GM03348 (cell line): ENCODE measurements at places on chromosomes 5 and 9.

- no peak for DNase-seq
These were observed 25.8 kb downstream of the LPCAT1 start for GRCh38 chr5:1497795-1498622.

- no peak for DNase-seq
These were observed 74.1 kb downstream of the GALNT10 start for GRCh38 chr5:154264549-154265196.

GRCh38 chr5:146744068-146744745 is 134.3 kb downstream of the PPP2R2B start:
- peak; percentile 19 for DNase-seq

- no peak for DNase-seq
These were observed 173.6 kb upstream of the MAP3K1 start for GRCh38 chr5:56641635-56642260.

DNA sequence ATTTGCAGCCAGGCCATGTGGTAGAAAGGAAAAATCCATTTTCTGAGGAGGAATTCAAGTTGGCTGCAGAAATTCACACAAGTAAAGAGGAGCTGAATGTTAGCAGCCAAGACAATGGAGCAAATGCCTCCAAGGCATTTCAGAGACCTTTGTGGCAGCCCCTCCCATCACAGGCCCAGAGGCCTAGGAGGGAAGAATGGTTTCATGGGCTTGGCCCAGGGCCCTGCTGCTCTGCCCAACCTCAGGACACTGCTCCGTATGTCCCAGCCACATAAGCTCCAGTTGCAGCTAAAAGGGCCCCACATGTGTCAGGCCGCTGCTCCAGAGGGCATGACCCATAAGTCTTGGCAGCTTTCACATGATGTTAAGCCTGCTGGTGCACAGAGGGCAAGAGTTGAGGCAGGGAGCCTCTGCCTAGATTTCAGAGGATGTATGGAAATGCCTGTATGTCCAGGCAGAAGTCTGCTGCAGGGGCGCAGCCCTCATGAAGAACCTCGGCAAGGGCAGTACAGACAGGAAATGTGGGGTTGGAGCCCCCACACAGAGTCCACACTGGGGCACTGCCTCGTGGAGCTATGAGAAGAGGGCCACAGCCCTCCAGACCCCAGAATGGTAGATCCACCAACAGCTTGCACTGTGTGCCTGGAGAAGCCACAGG is 144.2 kb upstream of the EPB41L4A start:
- DNase-seq = no peak

DNA sequence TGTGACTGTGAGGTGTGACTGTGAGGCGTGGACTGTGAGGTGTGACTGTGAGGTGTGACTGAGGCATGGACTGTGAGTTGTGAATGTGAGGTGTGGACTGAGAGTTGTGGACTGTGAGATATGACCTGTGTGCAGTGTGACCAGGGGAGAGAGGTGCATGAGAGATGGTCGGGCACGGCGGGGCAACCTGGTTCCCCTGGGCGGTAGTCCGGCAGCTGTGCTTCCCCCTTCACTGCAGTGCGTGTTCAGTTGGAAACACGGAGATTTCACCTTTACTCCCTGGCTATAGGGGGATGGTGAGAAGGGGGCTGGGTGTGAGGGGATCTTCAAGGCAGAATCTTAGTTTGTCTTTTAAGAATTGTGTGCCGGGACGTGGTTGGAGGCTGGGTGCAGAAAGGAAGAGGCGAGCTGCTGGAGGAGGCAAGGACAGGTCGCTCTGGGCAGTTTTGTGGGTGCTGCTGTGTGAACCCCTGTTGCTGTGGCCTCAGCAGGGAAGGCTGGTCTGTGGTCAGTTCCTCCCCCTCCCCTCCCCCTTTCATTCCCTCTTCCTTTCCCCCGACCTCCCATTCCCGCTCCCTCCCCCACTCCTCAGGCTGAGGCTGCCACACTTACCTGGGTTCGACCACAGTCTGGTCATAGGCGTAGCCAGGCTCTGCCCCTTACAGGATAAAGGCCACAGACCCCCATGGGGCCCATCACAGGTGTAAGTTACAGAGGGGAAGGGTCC is 39.3 kb downstream of the CEP72 start:
- DNase-seq = no peak

- no peak for DNase-seq
These were observed 226.4 kb upstream of the ISL1 start for GRCh38 chr5:51156838-51157237.

DNA sequence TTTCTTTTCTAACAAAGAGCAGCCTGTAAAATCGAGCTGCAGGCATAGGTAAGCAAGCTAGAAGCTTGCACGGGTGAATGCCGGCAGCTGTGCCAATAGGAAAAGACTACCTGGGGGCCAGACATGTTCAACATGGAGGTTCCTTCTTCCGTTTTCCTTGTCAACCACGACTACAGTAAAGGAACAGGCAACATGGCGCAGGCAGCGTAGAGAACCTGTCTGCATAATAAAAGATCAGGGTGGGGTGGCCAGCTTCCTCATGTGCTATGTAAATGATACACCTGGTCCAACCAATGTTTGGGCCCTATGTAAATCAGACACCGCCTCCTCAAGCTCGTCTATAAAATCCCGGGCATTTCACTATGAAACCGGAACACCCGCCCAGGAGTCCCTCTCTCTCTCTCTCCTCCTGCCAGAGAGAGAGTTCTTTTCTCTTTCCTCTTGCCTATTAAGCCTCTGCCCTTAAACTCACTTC is 103.8 kb upstream of the LIFR start:
- DNase-seq = no peak

DNA sequence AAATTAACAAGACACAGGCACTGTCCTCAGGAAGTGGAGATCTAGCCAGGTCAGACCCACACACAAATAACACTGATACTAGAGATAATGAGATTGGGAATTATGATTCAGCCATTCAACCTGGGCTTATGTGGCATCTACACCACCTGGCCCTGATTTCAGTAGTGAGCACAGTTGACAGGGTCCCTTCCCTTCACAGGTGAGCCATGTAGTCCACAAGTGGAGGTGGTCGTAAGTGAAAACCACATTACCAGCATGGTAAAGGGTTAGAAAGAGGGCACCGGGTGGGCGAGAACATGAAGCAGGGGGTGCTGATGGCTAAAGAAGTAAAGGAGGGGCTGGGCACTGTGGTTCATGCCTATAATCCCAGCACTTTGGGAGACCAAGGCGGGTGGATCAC is 48.3 kb upstream of the IL17B start:
- no peak for DNase-seq

- DNase-seq = no peak
These were observed 126.8 kb downstream of the SLC1A3 start for GRCh38 chr5:36733183-36733582.

DNA sequence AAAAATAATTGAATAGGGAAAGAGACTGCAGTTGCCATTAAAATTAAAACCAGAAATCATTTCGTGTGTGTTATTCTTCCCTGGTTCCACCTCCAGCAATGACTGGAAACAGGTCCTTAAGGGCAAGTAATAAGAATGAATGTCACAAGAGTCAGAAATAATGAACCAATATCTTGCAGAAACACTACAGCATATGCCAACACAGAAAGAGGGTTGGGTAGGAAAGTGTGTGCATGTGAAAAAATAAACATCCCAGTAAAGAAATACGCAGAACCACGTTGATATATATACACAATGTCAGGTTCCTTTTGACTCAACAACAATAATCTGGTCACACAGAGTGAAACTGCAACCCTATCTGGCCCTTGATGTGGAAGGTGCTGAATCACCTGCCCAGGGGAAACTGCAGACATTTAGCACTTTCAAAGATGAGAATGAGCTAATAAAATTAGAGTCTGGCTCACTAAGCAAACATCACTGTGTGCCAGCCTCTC is 15.0 kb downstream of the HMHB1 start:
- no peak for DNase-seq

- DNase-seq = no peak
These were observed 77.3 kb downstream of the SLC38A9 start for GRCh38 chr5:55634866-55635265.
